PC-9 (cell line): ENCODE measurements at places on chromosomes 2 and 18. TPM values are rescaled to one million over a fixed set of nuclear protein-coding genes. Genes with fewer than 3 reads are reported as not detected.

Gene GPATCH11
- total RNA-seq = 4.1 and 5.5 TPM in 2 replicates

Gene TMEM200C
- not detected in 2 replicates for total RNA-seq

Gene TMEM17
- 7.6 and 11.0 TPM in 2 replicates for total RNA-seq

Gene GPBAR1
- total RNA-seq = 0.20 and 0.22 TPM in 2 replicates

Gene VAMP5
- 7.2 and 7.4 TPM in 2 replicates for total RNA-seq

Gene OSR1
- 6.4 and 6.9 TPM in 2 replicates for total RNA-seq

Gene MBD5
- total RNA-seq = 35.1 and 46.5 TPM in 2 replicates

Gene TTR
- not detected in 2 replicates for total RNA-seq

Gene REG3G
- total RNA-seq = not detected in 2 replicates

Gene OSBPL1A
- 33.7 and 37.4 TPM in 2 replicates for total RNA-seq

Gene DYNAP
- not detected in 2 replicates for total RNA-seq

Gene XPO1
- 228 and 236 TPM in 2 replicates for total RNA-seq

Gene RPRM
- total RNA-seq = 2.1 and 2.9 TPM in 2 replicates

Gene RUFY4
- not detected in 2 replicates for total RNA-seq

Gene CERKL
- total RNA-seq = 1.5 and 1.6 TPM in 2 replicates

Gene MYCN
- not detected in 2 replicates for total RNA-seq

Gene DQX1
- 1.3 and 1.7 TPM in 2 replicates for total RNA-seq

Gene VIL1
- not detected in 2 replicates for total RNA-seq

Gene PTPN2
- 77.2 and 78.1 TPM in 2 replicates for total RNA-seq

Gene LAPTM4A
- total RNA-seq = 96.6 and 125 TPM in 2 replicates

Gene MYOM1
- total RNA-seq = 0.88 and 1.3 TPM in 2 replicates

Gene SLC38A11
- total RNA-seq = not detected in 2 replicates

Gene BMP10
- total RNA-seq = not detected in 2 replicates

Gene TDRD15
- 1.9 and 2.9 TPM in 2 replicates for total RNA-seq

Gene LRRTM1
- total RNA-seq = not detected in 2 replicates

Gene LAMA1
- not detected in 2 replicates for total RNA-seq

Gene RBM44
- total RNA-seq = 0.94 and 1.5 TPM in 2 replicates

Gene AP1S3
- total RNA-seq = 61.3 and 73.3 TPM in 2 replicates

Gene PRSS56
- not detected in 2 replicates for total RNA-seq

Gene CEBPZOS
- 46.5 and 53.2 TPM in 2 replicates for total RNA-seq

Gene CFC1
- not detected in 2 replicates for total RNA-seq

Gene NR4A2
- total RNA-seq = 2.3 and 3.0 TPM in 2 replicates

Gene LONRF2
- not detected in 2 replicates for total RNA-seq

Gene IL37
- 1.0 and 1.7 TPM in 2 replicates for total RNA-seq

Gene LYPD1
- 5.1 and 10.3 TPM in 2 replicates for total RNA-seq

Gene CYP27C1
- total RNA-seq = 0.94 and 1.6 TPM in 2 replicates

Gene POTEE
- total RNA-seq = 0.20 TPM in 1 of 2 replicates, not detected in the other

Gene TBC1D8
- 25.2 and 25.3 TPM in 2 replicates for total RNA-seq

Gene RELCH
- 19.6 and 20.1 TPM in 2 replicates for total RNA-seq

Gene OTOS
- not detected in 2 replicates for total RNA-seq

Gene PROKR1
- total RNA-seq = not detected in 2 replicates

Gene GPR45
- not detected in 2 replicates for total RNA-seq

Gene RTP5
- not detected in 2 replicates for total RNA-seq

Gene NDUFB3
- 93.1 and 96.7 TPM in 2 replicates for total RNA-seq

Gene CGREF1
- 0.37 TPM in 1 of 2 replicates, not detected in the other for total RNA-seq
